Activated naive CD8-positive, alpha-beta T cell treated with anti-CD3 and anti-CD28 coated beads, Interleukin-2, amount 10 ng/mL, durations not matched to agents 7 days and 5 days (primary cell): ENCODE measurements at places on chromosomes 2 and 18.

DNA sequence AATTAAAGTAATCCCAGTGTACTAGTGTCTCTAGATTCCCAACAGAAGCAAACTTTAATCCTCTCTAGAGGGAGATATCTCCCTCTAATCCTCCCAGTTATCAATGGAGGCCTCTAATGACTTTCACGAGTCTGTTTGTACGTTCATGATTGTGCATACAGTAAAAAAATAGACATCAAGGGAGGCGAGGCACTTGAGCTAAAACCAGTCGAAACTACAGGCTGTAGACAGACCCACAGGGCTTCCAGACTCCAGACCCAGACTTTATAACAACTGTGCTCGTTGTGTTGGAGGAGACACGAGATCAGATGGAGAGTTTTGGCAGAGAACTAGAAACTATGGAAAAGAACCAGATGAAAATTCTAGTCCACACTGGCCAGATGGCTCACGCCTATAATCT is 7.0 kb downstream of the DGKD start:
- DNase-seq: no peak

DNA sequence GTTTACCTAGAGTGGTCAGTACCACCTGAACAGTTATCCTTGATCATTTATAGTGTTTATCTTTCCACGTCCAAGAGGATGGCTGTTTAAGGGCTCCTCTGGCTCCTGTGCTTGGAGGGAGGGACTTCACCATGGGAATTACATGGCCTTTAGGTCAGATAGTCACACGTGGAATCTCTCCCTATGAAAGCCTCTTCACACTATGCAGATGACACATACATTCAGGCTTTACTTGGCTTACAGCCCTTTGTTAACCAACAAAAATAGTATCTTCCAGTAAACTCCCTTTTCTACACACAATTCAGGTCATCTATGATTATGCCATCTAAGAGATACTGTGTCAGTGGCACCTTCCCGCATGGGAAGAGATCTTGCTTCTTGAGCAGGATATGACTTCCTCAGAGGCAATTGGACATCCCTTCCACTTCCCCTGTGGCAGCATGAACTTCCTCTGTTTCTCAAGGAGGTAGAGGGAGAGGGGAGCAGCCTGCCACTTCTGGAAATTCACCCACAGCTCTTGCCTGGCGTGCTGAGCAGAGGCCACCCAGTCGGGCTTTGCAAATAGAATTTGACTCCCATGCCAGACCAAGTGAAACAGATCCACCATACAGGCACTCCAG is 53.5 kb downstream of the COLEC12 start:
- no peak for DNase-seq

DNA sequence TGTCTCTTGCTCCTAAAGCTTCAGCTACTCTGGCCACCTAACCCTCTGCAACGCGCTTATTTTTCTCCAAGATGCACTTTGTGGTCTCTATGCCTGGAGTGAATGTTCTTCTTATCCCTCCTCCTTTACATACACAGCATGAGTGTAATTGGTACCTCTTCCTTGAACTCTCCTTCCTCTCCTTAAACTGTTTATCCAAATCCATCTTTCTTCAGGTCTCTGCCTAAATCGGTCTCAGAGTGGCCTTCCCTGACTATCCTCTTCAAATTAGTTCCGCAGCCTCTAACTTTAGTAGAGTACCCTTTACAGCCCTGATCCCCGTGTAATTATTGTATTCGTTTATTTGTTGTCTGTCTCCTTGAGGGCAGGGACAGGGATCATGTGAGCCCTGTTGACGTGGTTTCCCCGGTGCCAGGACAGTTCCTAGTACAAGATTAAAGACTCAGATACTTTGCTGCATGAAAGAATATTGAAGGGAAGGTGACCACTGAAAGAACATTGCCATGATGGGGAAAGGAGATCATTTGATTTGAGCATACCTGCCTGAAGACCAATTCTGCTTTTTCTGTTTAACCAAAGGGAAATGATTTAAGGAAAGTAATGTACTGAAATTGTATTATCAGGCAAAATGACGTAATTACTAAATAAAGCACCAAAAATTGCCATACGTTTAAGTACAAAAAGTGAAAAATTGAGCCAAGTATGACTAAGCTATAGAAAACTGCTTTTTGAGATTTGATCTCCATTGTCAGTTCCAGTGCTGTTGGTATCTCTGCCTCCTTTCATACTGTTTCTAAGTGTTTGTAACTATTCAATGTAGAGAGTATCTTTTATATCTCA is 1.2 kb downstream of the CNOT9 start:
- no peak for DNase-seq

- no peak for DNase-seq
Measured at GRCh38 chr2:102436323-102436722, 13.4 kb downstream of the IL18RAP start.

DNA sequence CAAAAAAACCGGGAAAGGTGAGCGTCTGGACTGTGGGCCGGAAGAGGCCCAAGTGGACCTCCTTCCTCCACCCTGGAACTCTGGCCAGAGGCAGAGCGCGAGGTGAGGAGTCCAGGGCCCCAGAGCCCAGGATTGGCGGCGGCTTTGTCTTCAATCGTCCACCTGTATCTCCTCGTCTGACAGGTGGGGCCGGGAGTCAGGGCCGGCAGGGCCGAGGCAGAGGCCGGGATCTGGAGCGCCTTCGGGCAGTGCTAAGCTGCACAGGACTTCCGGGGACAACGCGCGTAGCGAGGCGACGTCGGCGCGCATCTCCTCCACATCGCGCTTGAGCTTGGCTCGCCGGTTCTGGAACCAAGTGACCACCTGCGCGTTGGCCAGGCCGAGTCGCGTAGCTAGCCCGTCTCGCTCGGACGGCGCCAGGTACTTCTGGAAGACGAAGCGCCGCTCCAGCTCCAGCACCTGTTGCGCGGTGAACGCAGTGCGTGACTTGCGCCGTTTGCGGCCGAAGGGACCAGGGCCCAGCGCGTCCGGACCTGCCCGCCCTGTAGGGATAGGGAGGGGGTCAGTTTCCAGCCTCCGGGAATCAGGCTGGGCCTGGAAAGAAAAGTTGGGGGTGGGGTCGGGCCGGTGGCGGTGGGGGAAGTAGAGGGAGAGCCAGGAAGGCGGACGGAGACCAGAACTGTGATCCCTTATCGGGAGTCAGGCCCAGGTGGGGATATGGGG is 1.5 kb downstream of the LBX2 start:
- peak; percentile 64 for DNase-seq

DNA sequence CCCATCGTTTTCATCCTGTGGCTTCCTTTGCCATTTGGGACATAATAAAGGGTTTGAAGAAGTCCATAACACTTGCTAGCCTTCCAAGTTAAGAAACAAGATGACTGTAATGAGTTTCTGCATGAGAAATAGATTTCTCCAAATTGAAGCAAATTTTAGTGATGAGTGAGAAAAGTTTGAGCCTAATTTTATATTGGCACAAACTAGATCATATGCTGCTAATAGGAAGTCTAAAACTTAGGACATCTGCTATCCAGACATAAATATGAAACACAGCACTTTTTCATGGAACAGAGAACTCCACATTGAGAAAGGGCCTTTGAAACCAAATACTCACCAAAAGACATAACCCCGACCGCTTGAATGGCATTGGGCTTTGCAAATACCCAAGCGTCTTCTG is 39.8 kb downstream of the SLC38A11 start:
- no peak for DNase-seq

DNA sequence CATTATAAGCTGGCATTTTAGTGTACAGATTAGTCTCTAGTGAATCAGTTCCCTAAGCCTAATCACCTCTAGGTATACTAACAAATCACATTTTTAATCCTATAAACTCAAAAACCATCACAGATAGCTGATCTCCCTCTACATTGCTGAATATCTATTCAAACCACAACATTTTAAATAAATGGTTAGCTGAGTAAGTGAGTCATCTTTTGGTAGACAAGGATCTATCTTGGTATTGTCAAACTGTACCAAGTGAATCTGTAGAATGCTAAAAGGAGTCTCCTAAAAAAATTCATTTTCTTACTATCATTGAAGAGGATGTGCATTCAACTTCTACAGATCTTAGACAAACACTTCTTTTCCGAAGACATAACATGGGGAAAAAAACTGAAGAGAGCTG is 40.7 kb downstream of the INO80D start:
- DNase-seq: no peak

- DNase-seq: no peak
Measured at GRCh38 chr18:11071300-11071699, 78.1 kb downstream of the PIEZO2 start.

- DNase-seq: no peak
Measured at GRCh38 chr2:205640716-205641115, 41.6 kb upstream of the NRP2 start.

- DNase-seq: no peak
Measured at GRCh38 chr2:88549616-88550292, 77.5 kb downstream of the EIF2AK3 start.

GRCh38 chr18:31624892-31625640 is 33.4 kb downstream of the TTR start:
- DNase-seq: no peak

DNA sequence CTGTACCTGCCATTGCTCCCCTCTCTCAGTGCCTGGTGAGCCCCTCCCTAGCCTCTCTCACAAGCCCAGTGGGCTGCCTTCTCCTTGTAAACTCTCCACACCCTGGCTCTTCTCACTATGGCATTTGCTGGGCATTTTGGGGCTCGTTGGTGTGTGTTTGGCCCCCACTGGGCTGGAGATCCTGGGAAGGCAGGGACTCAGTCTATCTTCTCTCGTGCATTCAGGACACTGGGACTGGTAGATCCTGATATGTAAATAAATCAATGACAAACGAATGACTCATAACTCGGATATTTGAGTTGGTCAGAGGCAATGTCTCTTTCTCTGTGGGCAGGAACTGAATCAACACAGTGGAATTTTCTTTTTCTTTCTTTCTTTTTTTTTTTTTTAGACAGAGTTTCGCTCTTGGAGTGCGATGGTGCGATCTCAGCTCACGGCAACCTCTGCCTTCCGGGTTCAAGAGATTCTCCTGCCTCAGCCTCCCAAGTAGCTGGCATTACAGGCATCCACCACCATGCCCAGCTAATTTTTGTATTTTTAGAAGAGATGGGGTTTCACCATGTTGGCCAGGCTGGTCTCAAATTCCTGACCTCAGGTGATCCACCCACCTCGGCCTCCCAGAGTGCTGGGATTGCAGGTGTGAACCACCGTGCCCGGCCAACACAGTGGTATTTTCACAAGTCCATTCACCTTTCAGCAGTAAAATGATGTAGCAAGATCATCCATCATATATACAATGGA is 144.6 kb upstream of the SPRED2 start:
- no peak for DNase-seq

DNA sequence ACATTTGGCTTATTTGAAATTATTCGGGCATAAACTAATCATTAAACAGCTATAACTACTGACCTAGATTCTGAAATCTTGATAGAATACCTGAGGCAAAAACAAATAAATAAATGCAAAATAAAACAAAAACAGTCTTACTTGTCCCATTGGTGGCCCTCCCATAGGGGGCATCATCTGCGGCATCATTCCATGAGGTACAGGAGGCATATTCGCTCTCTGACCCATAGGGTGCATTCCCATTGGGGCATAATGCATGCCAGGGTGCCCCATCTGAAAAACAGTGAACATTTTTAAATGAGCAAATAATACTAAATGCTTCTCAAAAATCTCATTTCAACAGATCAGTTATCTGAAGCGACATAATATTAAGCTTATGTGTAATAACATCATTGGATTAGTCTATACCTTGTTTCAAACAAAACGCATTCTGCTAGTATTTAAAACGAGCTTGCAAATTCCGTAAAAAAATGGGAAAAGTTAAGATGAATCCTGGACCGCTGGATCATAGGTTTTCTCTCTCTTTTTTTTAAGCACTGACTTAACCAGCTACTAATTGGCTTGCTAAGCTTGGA is 1.3 kb downstream of the PRPF40A start:
- DNase-seq: no peak

GRCh38 chr2:1681323-1682180 is 62.8 kb downstream of the PXDN start:
- DNase-seq: no peak

- no peak for DNase-seq
Measured at GRCh38 chr2:128310094-128310716, 8.5 kb downstream of the HS6ST1 start.

GRCh38 chr2:43210467-43211303 is 15.7 kb downstream of the ZFP36L2 start:
- no peak for DNase-seq

- no peak for DNase-seq
Measured at GRCh38 chr2:224377751-224378700, 23.9 kb downstream of the FAM124B start.

- no peak for DNase-seq
Measured at GRCh38 chr2:86283411-86284030, 53.9 kb downstream of the REEP1 start.

DNA sequence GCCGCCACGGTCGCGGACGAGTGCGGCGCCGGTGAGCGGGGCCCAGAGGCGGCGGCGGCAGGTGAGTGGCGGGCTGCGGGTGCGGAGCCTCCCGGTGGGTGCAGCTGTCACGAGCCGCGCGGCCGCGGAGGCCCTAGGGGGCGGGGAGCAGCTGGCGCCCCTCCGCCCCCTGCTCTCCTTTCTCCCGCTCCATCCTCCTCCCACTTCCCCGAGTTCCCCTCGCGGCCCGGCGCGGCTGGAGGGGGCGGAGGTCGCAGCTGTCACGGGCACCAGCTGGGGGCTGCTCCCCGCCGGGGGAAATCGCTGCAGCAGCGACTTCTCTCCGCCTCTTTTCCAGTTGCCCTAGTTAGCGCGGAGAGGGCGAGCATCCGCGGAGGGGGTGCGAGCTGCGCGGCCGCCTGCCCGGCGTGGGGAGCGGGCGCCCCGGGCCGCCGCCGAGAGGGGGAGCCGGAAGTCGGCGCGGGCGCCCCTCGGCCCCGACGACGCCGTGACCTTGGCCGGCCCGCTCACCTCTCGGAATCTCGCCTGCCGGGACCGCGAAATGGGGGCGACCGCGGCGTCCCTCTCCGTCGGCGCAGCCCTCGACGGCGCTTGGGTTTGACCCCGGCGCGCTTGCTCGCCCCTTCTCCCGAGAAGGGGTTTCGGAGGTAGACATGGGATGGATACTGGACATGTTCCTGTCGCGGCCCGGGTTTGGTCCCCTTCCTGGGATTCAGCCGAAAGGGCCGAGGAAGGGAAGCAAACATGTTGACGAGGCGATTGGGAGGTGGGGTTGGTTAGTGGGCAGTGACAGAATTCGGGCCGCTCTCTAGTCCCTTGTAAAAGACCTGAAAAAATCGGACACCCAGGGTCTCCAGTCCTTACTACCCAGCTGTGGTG is 727 bp downstream of the NCOA1 start:
- peak; percentile 73 for DNase-seq

DNA sequence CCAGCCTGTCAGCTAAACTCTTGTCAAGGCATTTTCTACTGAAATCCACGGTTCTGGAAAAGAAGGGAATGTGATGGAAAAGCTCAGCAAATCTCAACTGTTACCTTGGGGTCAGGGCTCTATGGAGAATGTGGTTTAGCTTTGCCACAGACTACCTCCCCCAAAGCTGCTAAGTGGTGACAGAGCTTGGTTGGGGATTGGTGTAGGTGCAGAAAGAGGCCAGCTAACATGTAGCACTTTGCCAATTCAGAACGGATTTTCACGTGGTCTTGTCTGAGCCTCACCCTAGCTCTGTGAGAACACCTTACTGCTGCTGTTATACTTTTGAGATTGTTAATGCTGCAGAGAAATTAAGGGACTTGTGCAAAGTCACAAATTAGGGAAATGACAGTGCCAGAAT is 331.1 kb downstream of the RND3 start:
- DNase-seq: no peak

- DNase-seq: no peak
Measured at GRCh38 chr2:125106710-125107109, 1081.6 kb downstream of the CNTNAP5 start.
